HT-29 (cell line): ENCODE measurements at places on chromosomes 7 and 10. TPM values are rescaled to one million over a fixed set of nuclear protein-coding genes. Genes with fewer than 3 reads are reported as not detected.

The ZSWIM8 gene
- 32.9 and 40.0 TPM in 2 replicates for total RNA-seq

DNA sequence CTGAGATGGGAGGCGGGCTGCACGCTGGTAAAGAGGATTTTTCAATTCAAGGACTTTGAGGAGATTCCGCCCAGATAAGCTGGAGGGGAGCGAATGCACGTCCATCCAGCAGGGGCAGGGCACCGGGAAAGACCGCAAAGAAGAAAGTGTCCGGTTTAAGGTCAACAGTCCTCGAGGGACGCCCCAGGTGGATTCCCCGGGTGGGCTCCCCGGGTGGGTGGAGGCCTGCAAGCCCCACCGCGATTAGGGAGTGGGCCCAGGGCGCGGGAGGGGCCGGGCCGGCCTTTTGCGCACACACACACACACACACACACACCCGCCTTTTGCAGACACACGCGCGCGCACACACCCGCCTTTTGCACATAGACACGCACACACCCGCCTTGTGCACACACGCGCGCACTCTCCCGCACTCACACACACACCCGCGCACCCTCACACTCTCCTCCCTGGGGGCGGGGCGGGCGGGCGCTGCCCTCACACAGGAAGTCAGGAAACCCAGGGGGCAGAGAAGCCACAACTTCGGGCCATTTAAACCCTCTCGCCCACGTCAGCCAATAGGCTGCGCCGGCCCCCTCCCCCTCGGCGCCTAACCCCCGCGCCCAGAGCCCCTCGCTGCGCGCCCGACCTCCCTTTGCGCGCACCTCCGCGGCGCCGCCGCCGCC, 615 bp downstream of the ARHGAP12 start:
- peak; percentile 48 for DNase-seq

DNA sequence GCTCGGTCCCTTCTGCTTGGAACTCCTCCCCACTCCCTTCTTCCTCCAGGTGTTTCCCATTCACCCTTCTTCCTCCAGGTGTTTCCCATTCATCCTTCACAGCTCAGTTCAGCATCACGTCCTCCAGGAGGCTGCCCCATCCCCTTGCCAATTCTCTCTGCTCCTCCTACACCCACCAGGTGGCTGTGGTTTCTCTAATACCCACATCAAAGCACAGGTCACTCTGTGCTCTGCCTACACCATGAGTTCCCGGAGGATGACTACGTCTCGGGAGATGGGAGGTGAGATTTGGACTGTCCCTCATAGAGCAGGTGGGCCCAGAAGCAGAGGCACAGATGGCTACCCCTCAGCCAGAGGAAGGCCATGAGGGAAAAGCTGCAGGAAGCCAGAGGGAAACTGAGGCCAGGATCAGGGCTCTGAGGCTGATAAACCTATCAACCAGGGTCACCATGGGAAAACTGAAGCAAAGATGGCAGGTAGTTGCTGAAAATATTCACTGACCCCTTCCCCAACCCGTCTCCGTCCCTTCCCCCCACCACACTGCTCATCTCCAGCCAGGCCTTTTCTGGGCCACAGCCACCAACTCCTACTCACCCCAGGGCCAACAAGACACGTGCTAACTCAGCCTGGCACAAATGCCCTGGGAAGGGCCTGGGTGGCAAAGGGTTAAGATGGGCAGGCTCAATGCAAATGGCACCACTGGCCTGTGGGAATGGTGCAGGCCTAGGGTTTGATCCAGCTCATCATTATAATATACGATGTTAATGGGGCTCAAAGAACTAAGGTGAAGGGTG, 56.6 kb upstream of the CPXM2 start:
- no peak for DNase-seq

DNA sequence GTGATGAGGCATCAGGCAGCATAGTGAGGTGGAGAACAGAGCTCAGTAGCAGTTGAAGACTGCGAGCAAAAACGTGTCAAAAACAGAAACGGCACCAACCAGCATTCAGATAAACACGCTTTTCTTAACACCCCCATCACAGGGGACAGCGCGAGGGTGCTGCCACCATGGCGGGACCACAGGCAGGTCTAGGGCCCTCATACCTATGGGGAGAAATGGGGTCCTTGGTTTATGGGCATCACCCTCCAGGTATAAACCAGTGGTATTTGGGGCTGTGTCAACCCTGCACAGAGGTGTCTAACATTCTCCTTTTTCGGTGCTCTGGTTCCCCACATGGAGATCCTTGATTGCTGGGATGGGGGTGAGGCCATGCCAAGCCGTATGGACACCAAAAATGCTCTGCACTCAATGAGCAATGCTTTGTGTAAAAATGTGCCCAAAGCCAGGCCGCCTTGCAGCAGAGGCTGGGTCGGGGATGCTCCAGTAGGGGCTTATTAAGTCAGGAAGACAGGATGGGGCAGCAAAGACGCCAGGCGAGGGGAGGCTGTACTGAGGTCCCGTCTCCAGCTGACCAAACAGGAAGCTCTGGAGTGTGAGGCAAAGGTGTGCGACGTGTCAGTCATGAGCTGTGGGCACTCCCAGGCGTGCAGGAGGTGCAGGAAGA, 191.5 kb downstream of the WDR37 start:
- DNase-seq = no peak
